ENCODE measurements at places on chromosomes 6 and 20.
A peak's percentile ranks its signal among the peaks of the same experiment; 100 is the strongest.

DNA sequence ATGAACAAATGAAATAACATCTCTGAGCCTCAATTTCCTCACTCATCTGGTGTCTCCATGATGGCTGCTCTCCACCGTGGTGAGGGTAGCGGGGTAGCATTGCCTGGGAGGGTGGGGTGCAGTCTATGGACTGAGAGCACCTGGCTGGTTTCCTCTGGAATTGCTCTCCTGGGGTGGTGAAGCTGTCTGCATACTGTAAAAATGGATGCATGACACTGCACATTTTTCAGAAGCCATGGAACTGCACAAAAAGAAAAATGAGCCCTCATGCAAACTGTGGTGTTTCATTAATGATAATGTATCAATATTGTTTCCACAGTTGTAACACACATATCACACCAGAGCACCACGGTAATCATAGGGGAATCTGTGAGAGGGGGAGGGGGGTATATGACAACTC, 12.1 kb upstream of the ITPR3 start:
- no peak for DNase-seq

- DNase-seq: no peak
These were observed 242.9 kb downstream of the CDH4 start for GRCh38 chr20:61494763-61495575.

DNA sequence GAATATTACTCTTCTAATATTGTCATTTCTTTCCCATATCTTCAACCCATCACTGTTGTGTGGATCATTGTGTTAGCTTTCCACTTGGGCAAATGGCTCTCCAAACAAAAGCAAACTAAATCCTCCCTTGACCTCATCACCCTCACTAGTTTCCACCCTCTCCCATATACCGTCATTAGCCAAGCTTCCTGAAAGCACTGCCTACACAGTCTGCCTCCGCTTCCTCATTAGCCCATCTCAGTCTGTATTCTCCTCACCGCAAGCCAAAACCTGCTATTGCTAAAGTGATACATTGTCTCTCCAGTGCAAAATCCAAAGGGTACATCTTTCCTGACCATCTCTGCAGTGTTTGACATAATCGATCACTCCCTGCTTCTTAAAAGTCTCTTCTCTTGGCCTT, 212.6 kb downstream of the CLIC5 start:
- no peak for DNase-seq

DNA sequence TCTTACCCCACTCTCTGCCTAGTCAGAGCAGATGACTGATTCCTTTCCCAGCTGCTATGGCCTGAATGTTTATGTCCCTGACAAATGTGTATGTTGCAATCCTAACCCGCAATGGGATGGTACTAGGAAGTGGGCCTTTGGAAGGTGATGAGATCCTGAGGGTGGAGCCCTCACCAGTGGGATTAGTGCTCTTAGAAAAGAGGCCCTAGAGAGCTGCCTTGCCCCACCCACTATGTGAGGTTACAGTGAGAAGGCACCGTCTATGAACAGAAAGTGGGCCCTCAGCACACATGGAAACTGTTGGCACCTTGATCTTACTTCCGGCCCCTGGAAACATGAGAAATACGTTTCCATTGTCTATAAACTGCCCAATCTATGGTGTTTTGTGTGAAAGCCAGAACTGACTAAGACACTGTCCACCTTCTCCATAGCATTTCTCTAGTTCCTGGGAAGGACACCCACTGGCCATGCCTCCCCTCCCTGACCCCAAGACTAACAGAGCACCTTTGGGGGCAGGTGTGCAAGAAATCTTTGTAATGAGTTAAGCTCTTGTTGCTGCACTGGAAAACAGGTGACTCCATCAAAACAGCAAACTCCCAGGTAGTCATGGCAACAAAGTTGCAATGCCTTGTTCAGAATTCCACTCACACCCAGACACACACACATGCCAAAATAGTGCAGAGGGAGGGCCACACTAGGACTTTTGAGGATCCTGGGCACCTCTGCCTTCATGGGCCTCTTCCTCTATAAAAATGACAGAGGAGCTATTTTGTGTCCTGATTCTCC, 16.2 kb downstream of the GABRR2 start:
- DNase-seq: peak; percentile 47

Measured in activated CD4-positive, alpha-beta T cell treated with anti-CD3 and anti-CD28 coated beads, Interleukin-2, amount 50 U/mL, for 4 hours (primary cell).